ENCODE measurements at places on chromosomes 13 and 19.

DNA sequence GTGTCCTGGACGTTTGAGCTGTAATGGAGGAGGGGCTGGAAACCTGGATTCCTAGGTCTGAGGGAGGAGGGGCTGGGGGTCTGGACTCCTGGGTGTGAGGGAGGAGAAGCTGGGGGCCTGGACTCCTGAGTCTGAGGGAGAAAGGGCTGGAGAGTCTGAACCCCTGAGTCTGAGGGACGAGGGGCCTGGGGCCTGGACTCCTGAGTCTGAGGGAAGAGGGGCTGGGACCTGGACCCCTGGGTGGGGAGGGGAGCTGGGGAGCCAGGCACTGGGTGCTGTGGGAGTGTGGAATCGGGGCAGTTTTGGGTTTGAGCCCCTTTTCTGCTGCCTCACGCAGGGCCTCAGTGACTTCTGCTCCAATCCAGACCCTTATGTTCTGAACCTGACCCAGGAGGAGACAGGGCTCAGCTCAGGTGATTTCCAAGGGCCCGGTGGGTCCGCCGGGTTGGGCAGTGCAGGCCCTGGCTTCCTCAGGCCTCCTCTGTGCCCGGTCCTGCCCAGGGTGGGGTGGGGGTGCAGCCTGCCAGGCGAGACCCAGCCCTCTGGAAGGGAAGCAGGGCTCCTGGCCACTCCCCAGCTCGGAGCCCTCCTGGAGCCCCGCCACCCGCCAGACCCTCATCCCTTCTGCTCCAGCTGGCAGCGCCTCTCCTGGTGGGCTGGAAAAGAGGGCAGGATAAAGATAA, 14.4 kb downstream of the TTYH1 start:
- ATAC-seq, result no peak

DNA sequence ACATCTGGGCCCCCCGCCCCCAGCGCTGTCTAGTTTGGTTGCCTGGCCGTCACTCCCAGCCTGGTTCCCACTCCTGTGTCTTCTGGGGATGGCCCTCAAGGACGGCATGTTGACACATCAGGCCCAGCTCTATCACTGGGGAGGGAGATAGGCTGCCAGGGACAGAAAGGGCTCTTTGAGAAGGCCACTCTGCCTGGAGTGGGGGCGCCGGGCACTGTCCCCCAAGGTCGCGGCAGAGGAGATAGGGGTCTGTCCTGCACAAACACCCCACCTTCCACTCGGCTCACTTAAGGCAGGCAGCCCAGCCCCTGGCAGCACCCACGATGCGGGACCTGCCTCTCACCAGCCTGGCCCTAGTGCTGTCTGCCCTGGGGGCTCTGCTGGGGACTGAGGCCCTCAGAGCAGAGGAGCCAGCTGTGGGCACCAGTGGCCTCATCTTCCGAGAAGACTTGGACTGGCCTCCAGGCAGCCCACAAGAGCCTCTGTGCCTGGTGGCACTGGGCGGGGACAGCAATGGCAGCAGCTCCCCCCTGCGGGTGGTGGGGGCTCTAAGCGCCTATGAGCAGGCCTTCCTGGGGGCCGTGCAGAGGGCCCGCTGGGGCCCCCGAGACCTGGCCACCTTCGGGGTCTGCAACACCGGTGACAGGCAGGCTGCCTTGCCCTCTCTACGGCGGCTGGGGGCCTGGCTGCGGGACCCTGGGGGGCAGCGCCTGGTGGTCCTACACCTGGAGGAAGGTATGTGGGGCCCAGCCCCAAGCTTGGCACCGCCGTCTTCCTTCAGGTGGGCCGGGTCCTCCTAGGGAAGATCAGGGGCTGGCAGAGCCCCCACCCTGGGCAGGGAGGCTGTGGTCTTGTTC, at the start of gene AMH:
Gene AMH (plus strand): TSS at position 314 of the 857 bp plus-strand sequence. CDS start 10 bp downstream, at position 324.
- no peak for ATAC-seq

DNA sequence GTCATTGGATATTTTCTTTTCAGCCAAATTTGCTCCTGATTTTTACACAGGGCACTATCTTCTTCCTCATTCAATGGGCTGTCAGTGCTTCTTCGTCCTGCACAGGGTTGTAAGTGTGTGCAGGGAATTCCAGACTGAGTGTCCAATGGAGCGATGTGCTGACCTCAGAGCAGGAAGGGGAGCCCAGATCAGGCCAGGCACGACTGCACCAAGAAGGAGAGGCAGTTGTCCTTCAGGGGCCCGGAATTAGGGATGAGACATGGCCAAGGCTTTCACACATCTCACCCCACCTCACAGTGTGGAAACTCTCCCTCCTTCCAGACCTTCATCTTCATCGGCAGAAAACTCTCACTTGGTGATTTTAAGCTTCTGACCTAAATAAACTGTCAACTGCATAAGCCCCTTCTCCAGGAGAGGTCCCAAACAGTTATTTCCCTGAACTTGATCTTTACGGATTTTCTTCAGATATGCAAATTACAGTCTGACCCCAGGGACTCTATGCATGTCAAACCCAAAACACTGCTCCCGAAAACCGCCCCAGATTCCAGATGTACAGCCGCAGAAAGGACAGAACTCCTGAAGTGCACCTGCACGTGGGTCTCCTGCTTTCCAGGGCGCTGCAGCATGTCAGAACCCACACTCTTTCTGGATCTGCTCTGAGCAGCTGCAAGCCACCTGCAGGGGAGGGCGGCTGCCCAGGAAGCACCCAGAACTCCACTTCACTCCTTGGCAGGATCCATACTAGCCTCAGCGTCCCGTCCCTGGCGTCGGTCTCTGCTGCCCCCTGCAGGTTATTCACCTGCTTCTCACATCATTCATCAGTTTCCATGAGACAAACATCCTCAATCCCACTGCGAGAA, 625 bp upstream of the ZNF20 start:
- peak; percentile 83 for ATAC-seq

GRCh38 chr19:49553451-49554271, 25.9 kb downstream of the RCN3 start:
- ATAC-seq, result no peak

DNA sequence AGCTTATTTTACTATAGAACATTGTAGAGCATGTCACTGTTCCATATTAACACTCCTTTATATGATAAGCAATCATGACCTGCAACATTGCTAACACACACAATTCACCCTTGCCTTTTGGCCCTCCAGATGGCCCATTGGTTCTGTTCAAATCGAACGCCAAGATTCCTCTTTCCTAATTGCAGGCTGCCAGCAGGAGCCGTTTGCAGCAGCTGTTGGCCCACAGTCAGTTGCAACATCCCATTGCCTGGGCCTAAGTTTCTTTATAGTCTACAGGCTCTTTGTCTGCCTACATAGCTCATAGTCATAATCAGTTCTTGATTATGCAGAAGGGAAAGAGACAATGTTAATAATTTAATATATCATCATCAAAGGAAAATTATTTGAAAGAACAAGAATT, 37.6 kb downstream of the KCTD12 start:
- peak; percentile 46 for ATAC-seq

GRCh38 chr13:90867336-90867683, 480.2 kb upstream of the MIR17HG start:
- peak; percentile 46 for ATAC-seq

- peak; percentile 97 for ATAC-seq
Measured at GRCh38 chr13:27424246-27425157, at the start of gene GTF3A. TSS of gene GTF3A (plus strand) at chr13:27424619.

DNA sequence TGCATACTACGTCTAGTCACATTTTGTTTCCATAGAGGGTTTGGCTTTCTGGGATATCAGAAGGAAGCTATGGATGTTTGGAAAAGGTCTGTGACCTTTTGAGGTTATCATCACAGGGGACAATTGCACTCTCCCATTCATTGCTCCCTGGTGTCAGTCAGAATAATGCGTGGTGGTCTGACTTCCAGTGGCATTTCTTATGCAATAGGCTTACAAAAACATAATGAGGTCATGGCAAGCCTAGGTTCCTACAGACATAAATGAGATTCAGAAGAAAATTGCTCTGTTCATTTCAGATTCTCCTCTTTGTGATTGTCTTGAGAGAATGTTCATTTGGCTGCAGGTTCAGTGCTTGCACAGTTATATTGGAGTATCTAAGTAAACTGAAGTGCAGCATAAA, 54.6 kb downstream of the ARHGAP35 start:
- no peak for ATAC-seq

DNA sequence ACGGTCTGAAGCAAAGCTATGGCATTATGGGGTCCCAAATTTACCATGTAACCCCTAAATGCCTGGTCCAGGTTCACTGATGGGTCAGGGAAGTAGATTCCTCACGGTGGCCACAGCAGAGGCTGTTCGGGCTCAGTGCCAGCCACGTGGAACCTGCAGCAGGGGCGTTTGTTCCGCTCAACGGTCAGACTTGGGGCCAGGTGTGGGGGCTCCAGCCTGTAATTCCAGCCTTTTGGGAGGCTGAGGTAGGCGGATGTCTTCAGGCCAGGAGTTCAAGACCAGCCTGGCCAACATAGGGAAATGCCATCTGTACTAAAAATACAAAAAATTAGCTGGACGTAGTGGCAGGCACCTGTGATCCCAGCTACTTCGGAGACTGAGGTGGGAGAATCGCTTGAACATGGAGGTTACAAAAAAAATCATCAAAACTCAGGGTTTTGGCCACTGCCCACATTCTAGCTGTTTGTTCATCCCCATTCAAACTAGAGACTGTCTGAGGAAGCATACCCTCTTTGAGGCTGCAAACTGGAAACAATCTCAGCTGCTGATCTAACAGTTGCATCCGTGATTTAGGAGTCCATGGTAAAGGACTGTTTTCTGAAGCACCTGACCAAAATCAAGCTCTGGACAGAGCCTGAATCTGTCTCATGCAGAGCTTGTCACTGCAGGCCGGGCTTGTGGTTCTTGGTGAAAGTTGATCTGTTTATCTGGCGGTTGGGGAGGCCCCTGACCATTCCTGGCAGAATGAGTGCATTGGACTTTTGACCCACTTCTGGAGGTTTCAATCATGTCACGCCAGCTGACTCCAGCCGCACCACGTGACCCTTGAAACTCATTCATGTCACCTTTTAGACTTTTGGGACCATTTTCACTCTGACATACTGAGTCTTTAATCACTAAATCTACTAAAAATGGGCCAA, 30.2 kb upstream of the ZNF331 start:
- ATAC-seq, result no peak

DNA sequence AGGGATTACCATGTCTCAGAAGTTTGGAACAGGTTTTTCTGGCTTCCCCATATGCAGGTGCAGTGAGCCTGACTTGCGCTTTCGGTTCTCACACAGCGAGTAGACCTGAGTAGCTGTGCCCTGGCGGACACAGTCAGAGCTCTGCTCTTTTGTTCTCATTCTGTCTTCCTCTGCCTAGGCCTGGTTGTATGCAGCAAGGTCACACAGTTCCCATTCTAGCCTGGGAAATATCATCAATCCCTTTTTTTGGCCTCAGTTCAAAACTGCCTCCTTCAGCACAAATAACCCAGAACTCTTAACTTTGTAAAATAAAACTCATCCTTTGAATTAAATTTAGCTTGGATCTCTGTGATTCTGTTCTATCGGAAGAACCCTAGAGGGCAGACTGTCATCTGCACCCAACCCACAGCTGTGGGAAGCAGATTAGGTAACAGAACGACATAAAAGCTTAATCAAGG, 10.2 kb downstream of the OXGR1 start:
- peak; percentile 84 for ATAC-seq

All from gastroesophageal sphincter (tissue), 4 donors.